ENCODE measurements at places on chromosomes 3 and 15. TPM values are rescaled to one million over a fixed set of nuclear protein-coding genes. Genes with fewer than 3 reads are reported as not detected.
A peak's percentile ranks its signal among the peaks of the same experiment; 100 is the strongest.

The APBA2 gene
- total RNA-seq, result 53.3 TPM

DNA sequence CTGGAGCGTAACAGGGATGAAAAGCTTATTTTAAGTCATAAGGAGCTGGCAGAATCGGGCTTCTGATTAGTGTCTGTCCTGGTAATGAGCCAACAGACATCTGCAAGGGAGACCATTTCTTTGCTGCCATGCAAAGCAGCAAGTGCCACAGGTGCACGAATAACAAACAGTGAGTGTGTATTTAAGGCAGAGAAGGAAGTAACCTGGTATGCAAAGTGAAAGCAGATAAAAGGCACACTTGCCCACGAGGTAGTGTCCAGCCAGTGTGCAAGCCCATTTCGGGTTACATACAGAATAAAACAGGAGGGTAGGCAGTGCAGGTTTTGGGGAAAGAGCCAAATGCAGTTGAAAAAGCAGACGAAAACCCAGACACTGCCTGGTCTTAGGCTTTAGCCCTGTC is 1153.7 kb downstream of the SI start:
- no peaks in the 10 kb centered on the region for H3K36me3 ChIP-seq
- H3K27ac ChIP-seq, result no peak overlapping the region

- H3K36me3 ChIP-seq, result peaks cover 62% of the 10 kb centered on the region
- H3K4me1 ChIP-seq, result no peaks in the 10 kb centered on the region
- no peak for DNase-seq
- no peaks in the 10 kb centered on the region for H3K27me3 ChIP-seq
- H3K4me3 ChIP-seq, result no peak overlapping the region
- H3K27ac ChIP-seq, result no peak overlapping the region
Measured at GRCh38 chr15:89633585-89633984, 21.7 kb downstream of the KIF7 start.

DNA sequence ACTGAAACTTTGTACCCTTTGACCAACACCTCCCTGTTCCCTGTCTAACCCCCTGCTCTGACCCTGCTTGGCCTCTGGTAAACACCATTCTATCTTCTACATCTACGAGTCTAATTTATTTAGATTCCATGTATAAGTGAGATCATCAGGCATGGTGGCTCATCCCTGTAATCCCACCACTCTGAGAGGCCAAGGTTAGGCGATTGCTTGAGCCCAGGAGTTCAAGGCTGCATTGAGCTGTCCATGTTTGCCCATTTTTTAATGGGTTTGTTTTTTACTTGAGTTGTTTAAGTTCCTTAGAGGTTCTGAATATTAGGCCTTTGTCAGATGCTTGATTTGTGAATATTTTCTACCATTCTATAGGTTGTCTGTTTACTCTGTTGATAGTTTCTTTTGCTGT is 16.9 kb downstream of the FBXW12 start:
- H3K27ac ChIP-seq, result no peak overlapping the region
- H3K36me3 ChIP-seq, result no peaks in the 10 kb centered on the region
- no peak for DNase-seq
- no peak overlapping the region for H3K4me3 ChIP-seq

- peaks cover 33% of the 10 kb centered on the region for H3K27me3 ChIP-seq
- no peak overlapping the region for H3K27ac ChIP-seq
Measured at GRCh38 chr15:79296583-79296982, 14.1 kb downstream of the ANKRD34C start.

DNA sequence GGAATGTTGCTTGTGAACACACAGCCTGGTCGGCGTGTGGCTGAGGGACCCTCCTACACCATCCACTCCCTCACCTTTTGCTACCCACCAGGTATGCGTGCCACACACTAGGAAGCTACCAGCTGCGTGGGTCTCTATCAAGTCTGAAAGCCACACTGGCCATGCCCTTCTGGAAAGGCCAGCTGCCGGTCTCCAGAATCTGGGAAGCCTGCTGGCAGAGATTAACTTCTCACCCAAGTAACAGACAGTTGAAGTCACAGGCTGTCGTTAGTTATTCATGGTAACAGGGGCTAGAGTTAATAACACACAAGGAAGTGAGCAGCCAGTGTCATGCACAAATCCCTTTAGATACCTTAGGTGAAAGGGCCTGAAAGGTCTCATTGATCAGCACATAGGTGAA is 48.1 kb downstream of the SUSD5 start:
- no peaks in the 10 kb centered on the region for H3K36me3 ChIP-seq
- H3K27ac ChIP-seq, result no peak overlapping the region
- no peak for DNase-seq

GRCh38 chr3:38493031-38493430 is 3.1 kb upstream of the EXOG start:
- no peak for DNase-seq
- H3K4me3 ChIP-seq, result no peak overlapping the region
- H3K27ac ChIP-seq, result no peak overlapping the region
- H3K4me1 ChIP-seq, result peaks cover 10% of the 10 kb centered on the region

The CTSH gene
- 0.92 TPM for total RNA-seq

GRCh38 chr15:38795471-38796245 is 231.0 kb upstream of the RASGRP1 start:
- no peaks in the 10 kb centered on the region for H3K4me1 ChIP-seq
- H3K27ac ChIP-seq, result no peak overlapping the region
- H3K4me3 ChIP-seq, result no peak overlapping the region
- DNase-seq, result no peak

GRCh38 chr3:79002465-79003372 is 765.1 kb downstream of the ROBO1 start:
- H3K27me3 ChIP-seq, result no peaks in the 10 kb centered on the region
- no peak overlapping the region for H3K27ac ChIP-seq
- DNase-seq, result no peak
- no peak overlapping the region for H3K4me3 ChIP-seq

DNA sequence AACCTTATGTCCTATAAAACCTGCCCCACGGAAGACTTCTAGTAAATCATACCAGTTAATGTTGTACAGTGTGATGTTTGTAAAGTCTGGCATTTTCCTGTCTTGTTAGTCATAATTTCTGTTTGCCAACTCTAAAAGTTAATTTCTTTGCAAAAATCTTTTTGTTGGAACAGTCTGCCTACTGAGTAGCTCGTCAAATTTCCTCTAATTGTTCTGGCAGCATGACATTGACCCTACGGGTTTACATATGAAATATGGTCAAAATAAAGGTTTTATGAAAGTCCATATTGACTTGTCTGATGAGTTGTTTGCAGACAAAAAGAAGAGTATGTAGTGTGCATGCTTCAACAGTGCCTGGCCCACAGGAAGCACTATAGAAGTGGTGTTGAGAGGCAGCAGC is 79.8 kb upstream of the SOX2 start:
- H3K4me1 ChIP-seq, result peaks cover 39% of the 10 kb centered on the region
- no peaks in the 10 kb centered on the region for H3K27me3 ChIP-seq
- no peak for DNase-seq
- no peak overlapping the region for H3K4me3 ChIP-seq

DNA sequence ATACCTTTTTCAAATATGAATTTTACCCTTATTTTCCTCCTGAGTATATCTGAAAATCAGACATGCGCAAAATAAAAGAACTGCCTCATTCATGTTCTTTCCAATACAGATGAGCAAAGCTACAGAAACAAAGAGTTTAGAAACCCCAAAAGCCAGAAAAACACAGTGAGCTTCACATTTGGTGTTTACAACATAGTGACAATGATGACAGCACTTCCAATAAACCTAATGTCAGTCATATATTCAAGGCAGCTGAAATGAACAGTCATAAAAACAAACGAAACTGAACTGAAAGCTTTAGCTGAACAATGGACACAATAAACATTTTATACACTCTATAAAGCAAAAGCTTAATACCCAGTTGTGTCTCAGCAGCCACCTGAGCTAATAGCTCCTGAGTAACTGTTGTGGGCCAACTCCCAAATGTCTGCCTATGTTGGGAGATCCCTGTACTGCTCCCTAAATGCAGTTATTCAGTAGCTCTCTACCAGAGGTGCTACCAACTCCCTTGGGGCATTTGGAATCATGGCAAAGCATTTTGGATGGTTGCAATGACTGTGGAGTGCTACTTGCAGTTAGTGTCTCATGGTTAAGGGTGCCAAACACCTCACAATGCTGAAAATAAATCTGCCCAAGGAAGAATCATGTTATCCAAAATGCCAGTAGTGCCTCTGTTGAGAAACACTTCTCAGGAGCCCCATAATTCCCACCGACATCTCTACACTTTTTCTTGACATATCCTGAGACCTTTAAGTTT is 131.5 kb downstream of the TGFBR2 start:
- DNase-seq, result no peak
- no peaks in the 10 kb centered on the region for H3K27me3 ChIP-seq
- H3K4me3 ChIP-seq, result no peak overlapping the region
- no peaks in the 10 kb centered on the region for H3K36me3 ChIP-seq
- no peak overlapping the region for H3K27ac ChIP-seq
- no peaks in the 10 kb centered on the region for H3K4me1 ChIP-seq

GRCh38 chr3:72460205-72461174 is 387.8 kb downstream of the SHQ1 start:
- H3K27me3 ChIP-seq, result no peaks in the 10 kb centered on the region
- H3K4me1 ChIP-seq, result no peaks in the 10 kb centered on the region
- no peaks in the 10 kb centered on the region for H3K36me3 ChIP-seq
- H3K4me3 ChIP-seq, result no peak overlapping the region
- no peak for DNase-seq

DNA sequence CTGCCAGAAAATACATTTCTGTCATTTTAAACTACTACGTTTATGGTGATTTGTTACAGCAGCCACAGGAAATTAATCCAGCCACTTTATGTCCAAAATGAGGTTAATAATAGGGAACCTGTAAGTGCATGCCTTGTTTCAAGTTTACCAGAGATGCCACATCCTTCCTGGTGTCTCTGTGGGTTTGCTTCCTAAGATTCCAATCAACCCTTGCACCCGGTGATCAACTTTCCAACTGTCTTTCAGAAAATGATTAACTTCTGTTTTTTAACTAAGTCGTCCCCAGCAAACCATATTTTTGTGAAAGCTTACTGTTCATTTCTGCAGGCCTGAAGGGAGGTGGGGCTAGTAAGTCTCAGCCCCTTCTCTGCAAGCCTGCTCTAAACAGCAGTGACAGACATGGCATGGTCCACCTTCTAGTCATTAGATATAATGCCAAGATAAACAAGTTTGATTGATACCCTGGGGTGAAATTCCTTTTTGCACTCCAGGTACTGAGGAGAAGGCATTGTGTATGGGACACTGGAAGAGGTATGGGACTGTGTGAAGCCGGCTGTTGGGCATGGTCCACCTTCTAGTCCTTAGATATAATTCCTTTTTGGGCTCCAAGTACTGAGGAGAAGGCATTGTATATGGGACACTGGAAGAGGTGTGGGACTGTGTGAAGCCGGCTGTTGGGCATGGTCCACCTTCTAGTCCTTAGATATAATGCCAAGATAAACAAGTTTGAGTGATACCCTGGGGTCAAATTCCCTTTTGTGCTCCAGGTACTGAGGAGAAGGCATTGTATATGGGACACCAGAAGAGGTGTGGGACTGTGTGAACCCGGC is 11.1 kb upstream of the TMC3 start:
- DNase-seq, result no peak
- H3K27ac ChIP-seq, result no peak overlapping the region

DNA sequence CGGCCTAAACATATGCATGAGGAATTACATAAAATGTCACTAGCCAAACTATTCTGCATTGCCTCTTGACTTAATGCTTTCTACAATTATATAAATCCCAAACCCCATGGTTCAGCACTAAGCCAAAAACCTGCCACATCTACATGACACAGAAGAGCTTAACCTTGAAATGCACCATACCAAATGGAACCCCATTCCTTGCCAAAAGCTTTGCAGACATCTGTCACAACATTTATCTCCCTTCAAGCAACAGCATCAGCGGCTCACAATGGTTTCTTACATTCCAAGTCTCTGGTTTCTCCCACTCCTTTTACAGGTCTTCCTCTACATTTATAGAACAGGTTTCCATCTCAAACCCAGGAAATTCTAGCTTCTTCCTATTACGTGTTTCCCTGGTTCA is 58.4 kb upstream of the GYG1 start:
- H3K27me3 ChIP-seq, result no peaks in the 10 kb centered on the region
- H3K4me3 ChIP-seq, result no peak overlapping the region
- H3K36me3 ChIP-seq, result no peaks in the 10 kb centered on the region
- H3K27ac ChIP-seq, result no peak overlapping the region

- H3K36me3 ChIP-seq, result no peaks in the 10 kb centered on the region
- H3K4me3 ChIP-seq, result no peak overlapping the region
- no peaks in the 10 kb centered on the region for H3K27me3 ChIP-seq
- no peak for DNase-seq
Measured at GRCh38 chr3:15541371-15541770, 19.9 kb upstream of the COLQ start.

DNA sequence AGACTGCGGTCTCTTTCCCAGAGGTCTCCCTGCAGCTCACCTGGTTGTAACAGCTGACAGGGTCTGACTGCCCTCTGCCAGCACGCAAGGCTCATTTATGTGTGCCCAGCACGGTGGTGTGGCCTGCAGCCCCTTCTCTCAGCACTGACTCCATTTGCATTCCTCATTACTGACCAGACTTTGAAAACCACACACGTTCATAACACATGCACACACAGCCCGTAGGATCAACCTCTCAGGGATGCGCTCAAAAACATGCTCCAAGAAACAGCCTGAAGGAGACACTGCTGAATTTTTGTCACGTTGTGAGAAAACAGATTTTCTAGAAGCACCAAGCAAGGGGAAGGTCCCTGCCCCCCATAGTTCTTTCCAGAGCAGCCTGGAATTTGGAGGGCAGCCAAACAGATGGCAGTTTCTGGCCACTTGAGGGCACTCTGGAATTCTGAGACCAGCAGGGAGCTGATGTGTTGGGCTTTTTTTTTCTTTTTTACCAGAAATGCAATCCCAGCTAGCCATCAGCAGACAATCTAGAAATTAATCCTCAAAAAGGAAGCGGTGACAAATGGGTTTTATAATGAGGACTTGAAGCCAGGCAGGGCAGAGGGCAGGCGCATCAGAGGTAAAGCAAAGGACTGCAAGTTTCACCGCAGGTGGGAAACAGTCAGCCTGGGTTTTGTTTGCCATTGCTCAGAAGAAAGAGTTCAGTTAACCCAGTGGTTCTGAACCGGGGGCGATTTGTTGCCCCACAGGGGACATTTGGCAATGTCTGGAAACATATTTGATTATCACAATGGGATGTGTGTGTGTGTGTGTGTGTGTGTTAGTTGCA is 170.5 kb upstream of the PROK2 start:
- H3K4me3 ChIP-seq, result no peak overlapping the region
- no peaks in the 10 kb centered on the region for H3K27me3 ChIP-seq
- no peaks in the 10 kb centered on the region for H3K36me3 ChIP-seq
- H3K27ac ChIP-seq, result no peak overlapping the region
- peak; percentile 80 for DNase-seq

The DPH3 gene
- 12.6 TPM for total RNA-seq

The PEX5L gene
- not detected for total RNA-seq

The ZIC1 gene
- 10.9 TPM for total RNA-seq

- H3K27me3 ChIP-seq, result no peaks in the 10 kb centered on the region
- H3K27ac ChIP-seq, result peak overlapping the region; percentile 93
- peaks cover 34% of the 10 kb centered on the region for H3K4me1 ChIP-seq
- H3K36me3 ChIP-seq, result no peaks in the 10 kb centered on the region
- H3K4me3 ChIP-seq, result peak overlapping the region; percentile 19
Measured at GRCh38 chr3:190229632-190230424, 92.4 kb downstream of the CLDN1 start.

Data from SJSA1 (cell line).